NCI-H510A treated with DMSO at 0.1 percent for 48 hours (cell line): ENCODE measurements at places on chromosomes 2 and 18.

GRCh38 chr18:49846361-49846662 lies 33.0 kb upstream of the ACAA2 start:
- DNase-seq: peak; percentile 33

DNA sequence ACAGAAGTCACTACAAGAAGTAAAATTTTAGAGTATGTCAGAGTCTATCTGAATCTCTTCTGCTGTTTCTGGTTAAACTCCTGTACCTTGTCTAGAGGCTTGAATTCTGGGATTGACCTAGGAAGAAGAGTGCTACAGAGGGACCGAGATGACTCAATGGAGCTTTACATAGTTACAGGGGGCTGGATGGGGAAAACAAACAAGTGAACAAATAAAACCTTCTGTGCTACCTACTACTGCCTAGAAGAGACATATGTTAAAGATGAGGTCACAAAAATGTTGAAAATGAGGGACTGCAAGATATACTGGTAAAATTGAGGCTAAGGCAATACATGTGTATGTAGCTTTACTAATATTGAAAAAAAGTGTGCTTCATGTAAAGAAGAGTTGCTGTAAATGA lies 265.4 kb upstream of the TFPI start:
- no peak for DNase-seq

- DNase-seq: no peak
Measured at GRCh38 chr2:38336621-38337020, 40.5 kb downstream of the ATL2 start.

DNA sequence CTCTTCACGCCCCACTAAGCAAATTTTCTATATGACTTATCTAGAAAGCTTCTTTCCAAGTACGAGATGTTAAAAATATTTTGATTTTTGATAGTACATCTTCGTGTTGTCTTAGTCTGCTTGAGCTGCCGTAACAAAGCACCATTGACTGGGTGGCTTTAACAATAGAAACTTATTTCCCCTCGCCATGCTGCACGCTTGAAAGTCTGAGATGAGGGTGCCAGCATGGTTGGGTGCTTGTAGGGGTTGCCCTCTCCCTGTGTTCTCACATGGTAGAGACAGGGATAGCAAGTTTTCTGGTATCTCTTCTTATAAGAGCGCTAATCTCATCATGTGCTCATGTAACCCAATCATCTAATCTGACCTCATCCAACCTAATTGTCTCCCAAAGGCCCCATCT lies 106.2 kb downstream of the TANC1 start:
- DNase-seq: no peak

DNA sequence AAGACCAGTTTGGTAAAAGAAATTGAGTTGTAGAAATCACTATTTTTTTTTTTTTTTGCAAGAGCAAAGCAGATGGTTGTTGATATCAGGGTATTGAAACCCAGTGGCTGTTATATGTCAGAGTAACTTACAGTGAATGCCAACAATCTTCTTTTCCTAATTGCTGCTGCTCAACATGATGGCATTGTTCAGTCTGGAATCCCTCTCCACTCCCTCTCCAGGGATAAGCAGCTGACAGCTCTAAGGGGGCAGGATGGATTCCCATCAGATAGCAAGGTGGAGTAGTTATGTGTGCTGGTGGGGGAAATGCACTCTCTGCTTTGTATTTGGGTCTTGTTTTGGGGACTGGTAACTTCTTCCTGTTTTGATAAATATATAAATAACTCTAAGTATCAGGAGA lies 200.0 kb downstream of the PIK3C3 start:
- DNase-seq: no peak

DNA sequence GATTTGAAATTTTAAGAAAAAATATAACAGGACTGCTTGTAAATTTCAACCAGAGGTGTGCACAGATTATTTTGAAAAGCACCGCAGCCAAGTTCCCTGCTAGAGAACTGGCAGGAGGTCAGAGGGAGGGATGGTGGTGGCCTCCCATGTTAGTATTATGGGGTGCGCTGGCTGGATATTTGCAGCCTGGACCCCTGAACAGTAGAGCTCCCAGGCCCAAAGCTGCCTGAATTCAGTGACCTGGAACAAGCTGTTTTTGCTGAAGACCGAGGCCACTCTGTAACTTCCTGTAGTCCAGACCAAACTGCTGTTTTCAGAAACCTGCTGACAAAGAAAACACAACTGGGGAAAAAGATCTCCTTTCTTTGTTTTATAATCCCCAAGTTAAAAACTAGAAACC lies 314.3 kb downstream of the TNS1 start:
- no peak for DNase-seq

DNA sequence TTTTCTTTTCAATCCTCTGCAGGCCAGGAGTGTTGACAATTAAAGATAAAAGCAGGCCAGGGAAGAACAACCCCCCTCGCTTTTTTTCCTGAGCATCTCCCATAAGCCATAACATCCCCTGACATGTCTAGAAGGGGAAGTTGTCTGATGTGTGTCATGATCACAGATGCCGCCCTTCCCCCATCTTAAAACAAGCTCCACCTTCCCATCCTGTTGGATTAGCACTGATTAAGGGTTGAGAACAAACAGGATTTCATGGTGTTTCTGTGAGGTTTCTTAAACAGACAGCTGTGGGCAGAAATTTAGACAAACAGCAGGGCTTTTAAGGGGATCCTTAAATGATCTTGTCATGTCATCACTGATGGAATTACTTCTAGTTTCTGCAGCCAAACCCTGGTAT lies 59.4 kb upstream of the UPP2 start:
- DNase-seq: no peak

DNA sequence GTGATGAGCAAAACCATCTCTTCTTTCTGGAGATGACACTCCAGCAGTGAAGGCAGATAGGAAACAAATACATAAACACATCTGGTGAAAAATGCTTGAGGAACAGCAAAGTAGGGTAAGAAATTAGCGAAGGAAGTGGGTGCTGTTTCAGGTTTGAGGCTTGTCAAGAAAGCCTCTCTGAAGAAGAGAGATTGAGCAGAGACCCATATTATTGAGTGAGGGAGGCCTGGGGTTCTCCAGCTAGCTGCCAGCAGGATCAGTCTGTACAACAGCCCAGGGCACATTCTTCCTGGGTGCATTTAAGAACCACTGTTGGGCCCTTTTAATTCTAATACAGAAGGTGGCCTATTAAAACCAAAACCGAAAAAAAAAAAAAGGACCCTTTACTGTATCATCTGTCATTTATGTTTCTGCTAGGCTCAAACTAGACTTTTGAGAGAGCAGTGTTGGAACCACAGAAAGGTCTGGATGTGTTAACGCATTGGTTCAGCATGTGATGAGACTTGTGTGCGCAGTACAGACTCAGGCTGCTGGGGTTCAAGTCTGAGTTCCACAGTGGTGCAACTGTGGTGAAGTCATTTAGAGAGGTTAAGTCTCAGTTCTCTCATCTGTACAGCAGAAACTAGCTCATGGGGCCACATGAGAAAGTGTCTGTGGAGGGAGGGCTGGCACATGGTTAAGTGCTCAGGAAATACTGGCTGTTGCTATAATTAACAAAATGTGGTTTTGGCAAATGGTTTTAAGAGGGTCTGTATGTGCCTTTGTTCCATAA lies 28.9 kb downstream of the MGAT5 start:
- DNase-seq: no peak

DNA sequence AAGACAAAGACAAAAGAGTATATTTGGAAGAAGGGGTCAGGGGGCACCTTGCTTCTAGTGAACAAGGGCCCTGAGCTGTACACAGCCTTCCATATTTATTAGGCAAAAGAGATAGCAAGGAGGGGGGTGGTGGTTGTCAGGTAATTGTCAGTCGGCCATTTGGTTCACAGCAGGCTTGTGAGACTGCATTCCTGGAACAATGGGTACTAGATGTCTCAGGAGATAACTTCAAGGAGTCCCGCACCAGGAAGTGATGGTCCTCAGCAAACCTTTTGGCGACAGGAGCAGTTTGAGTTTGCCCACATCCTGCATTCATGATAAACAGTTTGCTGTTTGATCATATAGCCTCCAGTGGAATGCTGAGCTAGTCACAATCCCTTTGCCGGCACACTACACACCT lies 376.4 kb upstream of the RAB12 start:
- no peak for DNase-seq
